Uterus (tissue), 4 donors: ENCODE measurements at places on chromosomes 2 and 18.

GRCh38 chr2:104786204-104786603, 67.7 kb upstream of the POU3F3 start:
- no peak for DNase-seq
- H3K36me3 ChIP-seq: no peaks in the 10 kb centered on the region
- no peaks in the 10 kb centered on the region for H3K27me3 ChIP-seq
- H3K27ac ChIP-seq: no peak overlapping the region
- H3K4me3 ChIP-seq: no peak overlapping the region

DNA sequence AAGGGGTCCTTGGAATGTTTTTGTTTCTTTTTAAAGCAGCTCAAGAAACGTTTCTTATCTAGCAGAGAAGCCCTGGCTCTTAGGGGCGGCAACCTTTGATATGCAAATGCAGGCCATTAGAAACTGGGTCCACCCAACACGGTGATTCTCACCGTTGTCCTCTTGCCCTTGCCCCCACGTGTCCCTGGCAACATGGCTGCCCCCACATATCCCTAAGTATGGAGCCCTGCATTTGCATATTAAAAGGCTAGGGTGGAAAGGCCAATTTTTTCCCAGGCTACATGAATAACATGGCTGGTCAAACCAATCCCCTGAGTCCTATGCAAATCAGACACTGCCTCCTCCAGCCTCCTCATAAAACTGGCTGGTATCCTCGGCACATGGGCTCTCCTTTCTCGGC, 230.1 kb upstream of the SPOPL start:
- no peak overlapping the region for H3K27ac ChIP-seq
- H3K4me3 ChIP-seq: no peak overlapping the region
- no peaks in the 10 kb centered on the region for H3K4me1 ChIP-seq
- DNase-seq: no peak
- H3K36me3 ChIP-seq: no peaks in the 10 kb centered on the region

DNA sequence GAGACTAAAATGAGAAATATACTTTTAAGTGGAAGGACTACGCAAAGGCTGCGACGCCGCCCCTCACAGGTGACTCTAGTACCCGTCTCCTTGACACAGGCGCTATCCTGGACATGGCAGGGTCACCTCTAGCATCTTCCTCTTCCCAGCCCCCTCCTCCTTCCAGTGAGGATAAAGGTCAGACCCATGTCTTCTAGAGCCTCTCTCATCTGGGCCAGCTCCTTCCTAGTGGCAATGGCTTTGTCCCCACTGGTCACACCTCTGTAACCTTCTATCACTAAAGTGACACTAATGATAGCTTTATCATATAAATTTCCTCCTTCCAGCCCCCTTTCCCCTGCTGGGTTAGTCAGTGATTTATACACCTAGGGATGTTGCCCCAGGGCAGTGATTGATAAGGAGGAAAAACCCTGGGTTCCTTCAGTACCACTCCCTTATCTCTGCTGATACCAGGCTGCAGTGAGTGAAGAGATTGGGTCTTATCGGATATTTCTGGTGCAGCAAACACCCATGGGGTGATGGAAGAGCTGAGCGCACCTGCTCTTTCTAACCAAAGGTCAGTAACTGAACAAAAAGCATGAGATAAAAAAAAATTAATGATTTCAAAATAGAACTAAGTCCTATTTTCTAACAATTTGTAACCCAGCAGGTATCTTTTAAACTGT, 62.0 kb upstream of the FZD5 start:
- H3K27ac ChIP-seq: no peak overlapping the region
- no peaks in the 10 kb centered on the region for H3K4me1 ChIP-seq
- H3K27me3 ChIP-seq: no peaks in the 10 kb centered on the region

GRCh38 chr2:177002983-177003382, 209.6 kb upstream of the HNRNPA3 start:
- no peaks in the 10 kb centered on the region for H3K36me3 ChIP-seq
- no peaks in the 10 kb centered on the region for H3K4me1 ChIP-seq
- H3K4me3 ChIP-seq: no peak overlapping the region

DNA sequence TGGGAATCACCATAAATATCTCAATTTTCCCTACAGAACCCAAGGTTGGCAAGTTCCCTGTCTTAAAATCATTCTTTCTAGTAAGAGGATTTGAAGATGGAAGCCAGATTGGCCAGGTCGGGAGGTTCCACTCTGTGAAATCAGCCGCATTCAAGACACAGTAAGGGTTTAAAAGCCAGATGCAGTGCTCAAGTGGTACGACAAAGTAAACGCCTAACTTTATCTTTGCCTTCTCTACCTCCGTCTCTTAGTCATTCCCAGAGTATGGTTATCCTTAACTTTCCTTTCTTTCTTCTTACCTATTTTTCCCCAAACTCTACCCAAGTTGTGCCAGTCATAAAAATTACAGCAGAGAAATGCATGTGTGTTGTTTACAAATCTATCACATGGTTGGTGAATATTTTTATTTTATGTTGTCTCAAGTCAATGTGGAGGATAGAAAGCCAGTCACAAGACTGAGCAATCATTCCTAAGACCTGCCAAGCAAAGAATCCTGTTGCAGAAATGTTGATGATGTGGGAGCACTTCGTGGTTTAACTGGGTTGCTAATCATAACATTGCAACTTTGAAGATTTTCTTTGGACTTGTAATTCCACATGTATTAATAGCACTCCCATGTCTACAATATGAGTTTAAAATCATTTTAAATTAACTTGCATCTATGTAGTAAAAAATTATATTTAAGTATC, 62.6 kb downstream of the SLC40A1 start:
- H3K27me3 ChIP-seq: no peaks in the 10 kb centered on the region
- no peaks in the 10 kb centered on the region for H3K36me3 ChIP-seq
- H3K4me1 ChIP-seq: no peaks in the 10 kb centered on the region
- no peak overlapping the region for H3K4me3 ChIP-seq
- peak overlapping the region; percentile 23 for H3K27ac ChIP-seq
- DNase-seq: no peak

GRCh38 chr2:23112517-23112916, 272.5 kb upstream of the KLHL29 start:
- H3K27me3 ChIP-seq: no peaks in the 10 kb centered on the region
- no peaks in the 10 kb centered on the region for H3K36me3 ChIP-seq
- H3K4me1 ChIP-seq: no peaks in the 10 kb centered on the region
- H3K27ac ChIP-seq: no peak overlapping the region
- no peak for DNase-seq

- H3K4me3 ChIP-seq: no peak overlapping the region
- no peak overlapping the region for H3K27ac ChIP-seq
- no peaks in the 10 kb centered on the region for H3K4me1 ChIP-seq
- H3K27me3 ChIP-seq: no peaks in the 10 kb centered on the region
- no peak for DNase-seq
Measured at GRCh38 chr2:168252976-168253375, 5.6 kb upstream of the STK39 start.

DNA sequence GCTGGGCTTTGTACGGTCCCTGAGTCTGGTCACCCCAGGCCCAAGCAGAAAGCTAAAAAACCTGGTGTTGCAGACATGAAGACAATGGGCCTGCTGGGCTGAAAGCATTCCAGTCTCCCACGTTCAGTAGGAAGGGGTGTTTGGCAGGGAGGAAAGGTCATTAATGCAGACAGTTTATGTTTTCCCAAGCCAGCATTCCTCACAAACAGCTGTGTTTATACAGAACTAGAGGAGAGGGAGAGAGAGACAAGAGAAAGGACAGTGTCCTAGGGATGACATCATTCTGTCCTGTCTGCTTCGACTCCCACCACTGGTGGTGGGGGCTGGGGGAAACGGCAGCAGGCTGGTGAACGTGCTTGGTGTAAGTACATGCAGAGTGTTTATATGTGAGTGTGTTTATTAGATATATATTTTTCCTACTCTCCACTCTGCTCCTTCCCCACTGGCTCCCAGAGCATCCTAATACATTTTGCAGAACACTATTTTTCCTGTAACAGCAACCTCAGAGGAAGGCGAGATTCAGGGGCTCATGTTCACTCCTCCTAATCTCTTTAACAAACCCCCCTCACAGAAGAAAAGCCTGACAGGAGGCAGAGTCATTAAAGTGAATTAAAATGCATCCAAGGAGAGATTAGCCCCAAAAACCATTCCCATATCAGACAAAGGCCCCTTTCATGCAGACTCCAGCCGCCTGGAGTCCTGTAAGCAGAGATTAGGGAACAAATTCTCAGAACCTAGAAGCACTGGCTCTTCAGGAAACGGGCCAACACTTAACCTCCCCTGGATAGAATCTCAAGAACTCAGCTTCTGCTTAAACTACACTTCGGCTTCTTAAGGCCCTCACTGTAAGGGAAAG, 380.4 kb downstream of the TNS1 start:
- H3K36me3 ChIP-seq: no peaks in the 10 kb centered on the region
- peak; percentile 29 for DNase-seq
- H3K4me3 ChIP-seq: no peak overlapping the region
- H3K27ac ChIP-seq: peak overlapping the region; percentile 61
- H3K4me1 ChIP-seq: peaks cover 6% of the 10 kb centered on the region
- H3K27me3 ChIP-seq: no peaks in the 10 kb centered on the region

DNA sequence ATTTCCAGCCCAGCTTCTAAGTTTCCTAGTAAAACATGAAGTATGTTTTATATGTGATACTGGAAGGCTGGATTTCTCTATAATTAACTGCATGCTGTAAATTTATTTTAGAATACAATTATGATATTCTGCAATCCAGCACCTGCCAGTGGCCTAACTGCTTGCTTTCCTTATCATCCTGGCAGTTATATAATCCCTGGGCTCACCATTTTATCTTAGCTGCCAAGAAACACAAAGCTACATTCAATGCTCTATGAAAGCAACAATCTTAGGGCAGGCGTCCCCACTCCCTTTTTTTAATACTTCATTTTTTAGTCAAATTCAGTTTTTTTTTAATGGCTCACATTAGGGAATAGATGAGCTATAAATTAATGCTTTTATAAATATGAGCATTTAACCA, 38.4 kb upstream of the UBXN4 start:
- DNase-seq: no peak
- H3K27ac ChIP-seq: no peak overlapping the region
- no peaks in the 10 kb centered on the region for H3K27me3 ChIP-seq
- no peak overlapping the region for H3K4me3 ChIP-seq

DNA sequence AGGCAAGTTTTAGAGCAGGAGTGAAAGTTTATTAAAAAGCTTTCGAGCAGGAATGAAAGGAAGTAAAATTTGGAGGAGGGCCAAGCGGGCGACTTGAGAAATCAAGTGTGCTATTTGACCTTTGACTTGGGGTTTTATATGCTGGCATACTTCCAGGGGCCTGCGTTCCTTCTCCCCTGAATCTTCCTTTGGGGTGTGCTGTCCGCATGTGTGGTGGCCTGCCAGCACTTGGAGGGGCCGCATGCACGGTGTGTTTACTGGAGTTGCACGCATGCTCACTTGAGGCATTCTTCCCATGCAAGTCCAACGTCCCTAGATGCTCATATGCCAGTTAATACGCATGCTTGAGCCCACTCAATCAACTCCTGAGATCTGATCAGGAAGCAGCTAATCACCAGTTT, 78.3 kb upstream of the MAP4K4 start:
- no peaks in the 10 kb centered on the region for H3K4me1 ChIP-seq
- peak; percentile 35 for DNase-seq

- H3K27me3 ChIP-seq: no peaks in the 10 kb centered on the region
- no peak for DNase-seq
- no peak overlapping the region for H3K27ac ChIP-seq
- no peaks in the 10 kb centered on the region for H3K36me3 ChIP-seq
Measured at GRCh38 chr2:129253461-129253812, 726.0 kb upstream of the RAB6C start.
